CD4-positive, alpha-beta T cell treated with Interleukin-15 for 4 hours (primary cell): ENCODE measurements at places on chromosomes 1 and 21.

- no peak for DNase-seq
Observed at GRCh38 chr21:42836402-42836666, 43.0 kb downstream of the WDR4 start.

- DNase-seq: no peak
Observed at GRCh38 chr1:99727575-99728185, 38.8 kb downstream of the FRRS1 start.

GRCh38 chr1:108000620-108001111, 35.7 kb upstream of the VAV3 start:
- no peak for DNase-seq

DNA sequence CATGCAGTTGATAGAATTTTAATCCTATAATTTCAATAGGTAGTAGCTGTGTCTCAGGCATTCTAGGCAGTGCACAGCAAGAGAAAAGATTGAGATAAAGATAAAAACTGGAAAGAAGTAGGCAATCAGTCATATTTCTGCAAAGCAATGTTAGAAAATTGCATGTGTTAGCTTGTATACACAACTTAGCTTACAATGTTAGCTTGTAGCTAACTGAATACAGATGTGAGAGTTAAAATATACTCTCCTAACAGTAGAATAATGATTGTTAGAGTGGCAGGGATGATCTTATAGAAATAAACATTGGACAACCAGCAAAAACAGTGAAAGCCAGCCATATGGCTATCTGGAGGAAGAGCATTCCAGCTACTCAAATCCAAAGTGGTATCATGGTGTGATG, 29.0 kb downstream of the PTPRC start:
- no peak for DNase-seq

DNA sequence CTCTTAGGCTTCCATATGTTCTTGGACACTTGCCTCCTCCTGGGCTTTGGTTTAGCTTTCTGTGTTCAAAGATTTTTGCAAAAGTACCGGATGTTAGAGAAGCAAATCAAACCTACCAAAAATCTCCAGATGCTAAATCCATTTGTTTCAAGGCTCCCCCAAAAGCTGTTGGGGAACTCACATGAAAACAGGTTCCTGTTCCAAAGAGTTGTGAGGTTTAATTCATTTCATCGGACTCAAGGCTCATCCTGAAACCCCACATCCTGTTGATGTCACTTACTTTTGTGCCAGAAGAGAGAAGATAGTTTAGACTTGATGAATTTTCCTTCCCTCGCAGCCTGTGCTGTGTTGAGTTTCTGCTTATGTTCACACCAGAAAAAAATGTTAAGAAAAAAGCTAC, 41.7 kb upstream of the RXRG start:
- no peak for DNase-seq

DNA sequence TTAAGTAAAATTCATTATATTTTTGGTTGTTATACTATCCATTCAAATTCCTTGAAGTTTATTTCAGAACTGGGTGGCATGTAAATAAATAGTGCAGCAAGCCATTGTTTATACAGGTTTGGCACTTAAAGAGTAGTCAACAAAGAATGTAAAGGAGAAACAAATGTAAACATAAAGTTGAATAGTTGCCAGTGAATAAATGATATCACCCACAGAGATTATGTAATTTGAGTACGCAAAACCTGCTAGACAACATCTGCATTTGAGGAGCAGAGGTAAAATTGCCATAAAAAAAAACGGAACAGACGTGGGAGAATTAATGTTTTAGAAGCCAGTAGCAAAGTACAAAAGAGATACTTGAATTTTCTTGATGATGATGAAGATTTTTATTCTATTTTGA, 111.6 kb downstream of the ADGRL2 start:
- DNase-seq: no peak

DNA sequence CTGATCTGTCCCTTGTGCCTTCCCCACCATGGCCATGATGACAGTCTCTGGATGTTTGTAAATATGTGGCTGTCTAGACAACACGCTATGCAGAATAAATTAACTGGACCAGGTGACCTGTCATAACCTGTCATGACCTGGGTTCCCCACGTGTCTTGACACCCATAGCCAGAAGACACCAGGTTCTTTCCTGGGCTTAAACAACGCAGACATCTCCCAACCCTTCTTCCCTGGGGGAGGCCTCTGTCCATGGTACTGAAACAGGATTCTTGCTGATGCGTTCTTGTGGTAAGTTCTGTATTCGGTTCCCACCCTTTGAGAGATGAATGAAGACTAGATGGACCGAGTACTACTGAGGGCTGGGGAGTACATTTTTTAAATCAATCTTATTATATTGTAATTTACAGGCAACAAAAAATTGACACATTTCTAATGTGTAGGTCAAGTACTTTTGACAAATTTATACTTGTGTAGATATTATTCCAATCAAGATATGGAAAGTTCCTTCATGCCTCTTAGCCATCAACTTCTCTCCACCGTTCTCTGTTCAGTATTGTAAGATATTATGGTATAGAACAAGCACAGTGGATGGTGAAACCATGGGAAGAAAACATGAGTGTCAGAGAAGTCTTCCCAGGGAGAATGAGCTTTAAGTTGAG, 738.8 kb downstream of the PTPRU start:
- DNase-seq: no peak

GRCh38 chr1:239814306-239814881, 277.3 kb upstream of the FMN2 start:
- peak; percentile 15 for DNase-seq

- no peak for DNase-seq
Observed at GRCh38 chr1:1537626-1538250, 2.7 kb downstream of the TMEM240 start.

DNA sequence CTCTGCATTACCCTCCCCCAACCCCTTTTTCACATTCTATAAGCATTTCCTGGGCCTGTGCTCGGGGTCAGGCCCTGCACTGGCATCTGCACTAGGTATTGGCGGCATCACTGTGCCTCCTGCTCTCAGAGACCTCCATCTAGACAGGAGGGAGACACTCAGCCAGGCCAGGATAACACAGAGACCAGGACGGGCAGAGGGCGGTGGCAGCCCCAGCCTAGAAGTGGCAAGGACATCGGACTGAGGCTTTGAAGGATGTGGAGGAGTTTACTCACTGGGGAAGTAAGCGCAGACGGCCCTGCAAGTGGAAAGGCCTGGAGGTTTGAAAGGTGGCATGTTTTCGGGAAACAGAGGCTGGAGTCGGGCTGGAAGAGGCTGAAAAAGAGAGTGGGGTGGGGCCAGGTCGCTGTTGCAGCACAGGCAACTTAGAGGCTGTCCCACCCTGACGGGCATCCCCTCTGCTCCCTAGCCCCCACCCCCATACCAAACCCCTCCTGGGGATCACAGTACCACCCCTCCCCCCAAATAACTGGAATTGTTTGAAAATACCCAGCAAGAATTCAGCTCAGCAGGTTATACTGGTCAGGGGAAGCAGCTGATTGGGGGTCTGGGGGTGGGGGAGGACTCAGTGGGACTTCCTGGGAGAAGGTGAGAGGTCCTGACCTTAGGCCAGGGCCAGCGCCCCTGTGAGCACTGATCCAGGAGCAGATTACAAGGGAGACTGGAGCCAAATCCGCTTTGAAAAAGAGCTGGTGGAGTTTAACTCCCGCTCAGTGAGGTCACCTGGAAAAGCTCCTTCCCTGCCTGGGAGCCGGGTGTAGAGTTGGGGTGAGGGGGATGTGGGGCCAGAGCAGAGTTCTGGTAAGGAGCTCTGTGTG, 121.8 kb upstream of the WNT4 start:
- no peak for DNase-seq

DNA sequence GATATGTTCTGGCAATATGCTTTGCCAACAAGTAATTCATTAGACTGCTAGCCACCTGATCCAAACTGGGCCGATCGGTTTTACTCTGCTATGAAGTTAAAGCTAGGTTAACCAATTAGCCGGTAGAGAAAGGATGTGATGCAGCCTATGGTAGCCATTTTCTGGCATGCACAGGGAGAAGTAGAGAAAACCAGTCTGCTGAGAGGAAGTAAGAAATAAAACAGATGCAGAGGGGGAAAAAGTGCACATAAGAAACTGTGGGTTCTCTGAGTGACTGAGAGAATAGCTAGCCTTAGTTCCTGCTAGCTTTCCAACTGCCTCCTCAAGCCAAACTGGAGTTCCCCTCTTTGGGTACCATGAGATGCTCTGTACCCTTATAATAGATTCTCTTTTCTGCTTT, 52.8 kb downstream of the ARID4B start:
- no peak for DNase-seq

DNA sequence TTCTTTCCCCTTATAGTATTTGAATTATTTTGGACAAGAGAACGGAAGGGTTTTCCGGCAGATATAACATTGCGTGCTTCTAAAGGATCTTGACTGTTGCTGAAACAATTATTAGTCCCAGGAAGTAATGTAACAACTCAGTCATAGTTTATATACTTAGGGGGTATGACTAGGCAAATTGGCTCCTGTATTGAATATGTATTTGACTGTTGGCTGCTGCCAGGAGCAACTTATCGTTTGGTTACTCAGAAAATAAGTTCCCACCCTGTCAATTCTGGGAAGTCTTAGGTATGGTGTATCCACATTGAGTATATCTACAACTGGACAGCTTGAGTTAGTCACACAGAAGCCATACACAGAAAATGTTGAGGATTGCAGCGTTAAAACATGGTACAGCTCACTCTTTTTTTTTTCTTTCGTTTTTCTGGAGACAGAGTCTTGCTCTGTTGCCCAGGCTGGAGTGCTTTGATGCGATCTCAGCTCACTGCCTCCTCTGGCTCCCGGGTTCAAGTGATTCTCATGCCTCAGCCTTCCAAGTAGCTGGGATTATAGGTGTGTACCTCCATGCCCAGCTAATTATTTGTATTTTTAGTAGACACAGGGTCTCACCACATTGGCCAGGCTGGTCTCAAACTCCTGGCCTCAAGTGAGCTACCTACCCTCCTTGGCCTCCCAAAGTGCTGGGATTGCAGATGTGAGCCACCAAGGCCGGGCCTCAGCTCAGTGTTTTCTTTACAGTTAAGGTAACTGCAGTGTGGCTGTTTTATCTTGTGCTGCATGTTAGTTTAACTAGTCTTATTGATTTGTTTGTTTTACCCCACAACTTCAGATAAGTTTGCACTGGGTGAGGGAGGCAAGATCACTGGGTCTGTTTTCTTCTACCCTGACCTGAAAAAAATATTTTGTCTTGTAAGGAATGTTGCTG, 10.2 kb downstream of the SMAP2 start:
- peak; percentile 88 for DNase-seq

- no peak for DNase-seq
Observed at GRCh38 chr1:2298685-2299084, 70.6 kb downstream of the SKI start.

DNA sequence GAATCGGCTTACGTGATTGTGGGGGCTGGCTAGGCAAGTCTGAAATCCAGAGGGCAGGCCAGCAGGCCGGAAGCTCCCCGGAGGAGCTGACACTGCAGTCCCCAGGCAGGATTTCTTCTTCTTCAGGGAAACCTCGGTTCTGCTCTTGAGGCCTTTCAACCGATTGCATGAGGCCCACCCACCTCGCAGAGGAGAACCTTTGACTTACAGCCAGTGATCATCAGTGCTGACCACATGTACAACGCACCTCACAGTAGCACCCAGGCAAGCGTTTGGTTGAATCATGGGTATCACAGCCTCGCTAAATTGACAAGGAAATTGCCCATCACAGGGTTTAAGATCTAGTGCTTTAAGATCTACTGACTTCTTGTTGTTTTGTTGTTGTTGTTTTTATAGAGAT, 23.6 kb upstream of the GPR157 start:
- no peak for DNase-seq

- peak; percentile 80 for DNase-seq
Observed at GRCh38 chr21:15064576-15065391, at the start of gene NRIP1. TSS of gene NRIP1 (minus strand) at chr21:15065000. CDS start at chr21:14968192, 96,808 bp downstream.

- peak; percentile 20 for DNase-seq
Observed at GRCh38 chr1:107964336-107965109, 457 bp downstream of the VAV3 start.

- no peak for DNase-seq
Observed at GRCh38 chr1:181759481-181759880, 276.2 kb downstream of the CACNA1E start.

DNA sequence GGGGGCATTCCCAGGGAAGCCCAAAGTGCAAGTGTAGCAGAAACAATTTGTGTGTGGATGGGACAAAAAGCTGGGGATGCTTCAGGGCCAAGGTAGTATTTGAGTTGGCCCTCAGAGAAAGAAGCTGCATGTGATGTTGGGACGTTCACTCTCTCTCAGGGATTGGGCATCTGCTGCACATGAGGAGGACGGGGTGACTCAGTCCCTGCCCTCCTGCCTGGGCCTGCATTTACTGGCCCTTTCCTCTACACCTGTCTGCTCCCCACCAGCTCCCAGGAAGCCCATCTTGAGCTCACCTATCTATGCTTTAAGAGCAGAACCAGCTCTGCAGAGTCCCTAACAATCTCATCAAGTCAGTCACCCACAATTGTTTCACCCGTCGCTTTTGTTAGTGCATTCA, 23.5 kb upstream of the MPZL1 start:
- DNase-seq: no peak

DNA sequence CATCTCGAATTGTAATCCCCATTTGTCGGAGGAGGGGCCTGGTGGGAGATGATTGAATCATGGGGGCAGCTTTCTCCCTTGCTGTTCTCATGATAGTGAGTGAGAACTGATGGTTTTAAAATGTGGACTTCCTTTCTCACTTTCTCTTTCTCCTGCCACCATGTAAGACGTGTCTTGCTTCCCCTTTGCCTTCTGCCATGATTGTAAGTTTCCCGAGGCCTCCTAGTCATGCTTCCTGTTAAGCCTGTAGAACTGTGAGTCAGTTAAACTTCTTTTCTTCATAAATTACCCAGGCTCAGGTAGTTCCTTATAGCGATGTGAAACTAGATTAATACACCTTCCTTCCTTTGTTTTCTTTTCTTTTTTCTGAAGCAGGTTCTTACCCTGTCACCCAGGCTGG, 13.9 kb downstream of the DNAJC6 start:
- DNase-seq: no peak

GRCh38 chr1:58785442-58786058, 1.7 kb upstream of the JUN start:
- peak; percentile 24 for DNase-seq

DNA sequence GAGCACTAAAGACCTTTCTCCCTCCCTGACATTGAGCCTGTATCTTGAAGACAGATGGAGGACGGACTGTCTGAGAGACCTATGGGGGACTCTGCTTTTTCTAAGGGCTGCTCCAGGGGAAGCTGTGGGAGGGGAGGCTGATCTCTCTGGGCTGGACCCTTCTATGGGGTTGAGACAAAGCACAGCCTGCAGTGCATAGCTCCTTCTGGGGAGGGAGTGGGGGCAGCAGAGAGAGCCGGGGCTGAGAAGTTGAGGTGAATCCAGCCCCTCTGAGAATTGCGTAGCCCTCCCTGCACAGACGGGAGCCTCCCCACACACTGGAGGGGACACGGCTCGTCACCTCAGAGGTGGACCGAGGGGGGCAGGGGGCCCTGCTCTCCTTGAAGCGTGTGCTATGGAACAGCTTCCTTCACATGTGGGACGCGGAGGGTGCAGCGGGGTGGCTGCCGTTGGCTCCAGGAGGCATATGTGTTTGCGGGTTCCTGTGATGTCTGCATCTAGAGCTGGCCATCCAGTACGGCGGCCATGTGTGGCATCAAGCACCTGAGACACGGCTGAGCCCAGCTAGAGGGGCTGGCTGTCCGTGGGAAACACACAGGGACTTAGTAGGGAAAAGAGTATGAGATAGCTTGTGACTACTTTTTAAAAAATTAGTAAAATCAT, 299.1 kb downstream of the CAMTA1 start:
- no peak for DNase-seq

GRCh38 chr1:219339466-219339865, 165.8 kb downstream of the LYPLAL1 start:
- no peak for DNase-seq

GRCh38 chr1:147336291-147336690, 93.8 kb downstream of the CHD1L start:
- DNase-seq: no peak

- no peak for DNase-seq
Observed at GRCh38 chr1:165954940-165955339, 127.5 kb downstream of the UCK2 start.

- DNase-seq: peak; percentile 47
Observed at GRCh38 chr1:13749543-13750341, 49.8 kb downstream of the PRDM2 start.
